HL-60 (cell line): ENCODE measurements at places on chromosomes 1 and 21.

- DNase-seq: no peak
These were observed 155.9 kb upstream of the NEGR1 start for GRCh38 chr1:72438270-72438669.

DNA sequence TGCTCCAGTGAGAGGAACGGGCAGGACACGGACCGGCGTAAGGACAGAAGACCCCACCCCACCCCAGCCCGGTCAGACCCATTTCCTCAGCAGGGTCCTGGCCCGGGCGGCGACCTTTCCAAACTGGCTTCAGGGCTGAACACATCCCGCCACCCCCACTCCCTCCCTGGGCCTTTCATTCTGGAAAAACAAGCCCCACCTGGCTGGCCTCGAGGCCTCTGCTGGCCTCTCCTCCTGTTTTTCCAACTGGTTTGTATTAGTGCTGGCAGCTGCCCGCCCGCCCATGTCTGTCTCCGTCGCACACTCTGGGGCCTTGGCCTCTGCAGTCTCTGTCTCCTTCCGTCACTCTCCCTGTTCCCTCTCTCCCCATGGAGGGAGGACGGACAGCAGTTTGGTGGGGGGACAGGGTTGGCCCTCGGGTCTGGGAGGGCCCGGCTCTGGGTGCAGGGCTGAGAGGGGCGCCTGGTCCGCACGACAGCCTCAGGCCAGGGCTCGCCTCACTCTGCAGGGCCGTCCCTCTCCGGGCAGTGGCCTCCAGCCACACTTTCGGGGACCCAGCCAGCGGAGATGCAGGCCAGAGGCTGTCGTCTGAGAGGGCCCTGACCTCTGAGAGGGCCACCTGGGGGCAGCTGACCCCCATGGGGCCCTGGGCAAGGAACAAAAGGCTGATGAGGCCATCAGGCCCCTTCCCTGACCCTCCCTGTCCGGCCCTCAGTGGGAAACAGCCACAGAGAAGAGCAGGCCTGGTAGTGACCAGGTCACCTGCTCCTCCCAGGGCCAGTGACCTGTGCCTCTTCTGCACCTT lies 1.5 kb upstream of the MXRA8 start:
- DNase-seq: no peak

- DNase-seq: no peak
These were observed 178.9 kb upstream of the FOXD3 start for GRCh38 chr1:63143482-63143881.

DNA sequence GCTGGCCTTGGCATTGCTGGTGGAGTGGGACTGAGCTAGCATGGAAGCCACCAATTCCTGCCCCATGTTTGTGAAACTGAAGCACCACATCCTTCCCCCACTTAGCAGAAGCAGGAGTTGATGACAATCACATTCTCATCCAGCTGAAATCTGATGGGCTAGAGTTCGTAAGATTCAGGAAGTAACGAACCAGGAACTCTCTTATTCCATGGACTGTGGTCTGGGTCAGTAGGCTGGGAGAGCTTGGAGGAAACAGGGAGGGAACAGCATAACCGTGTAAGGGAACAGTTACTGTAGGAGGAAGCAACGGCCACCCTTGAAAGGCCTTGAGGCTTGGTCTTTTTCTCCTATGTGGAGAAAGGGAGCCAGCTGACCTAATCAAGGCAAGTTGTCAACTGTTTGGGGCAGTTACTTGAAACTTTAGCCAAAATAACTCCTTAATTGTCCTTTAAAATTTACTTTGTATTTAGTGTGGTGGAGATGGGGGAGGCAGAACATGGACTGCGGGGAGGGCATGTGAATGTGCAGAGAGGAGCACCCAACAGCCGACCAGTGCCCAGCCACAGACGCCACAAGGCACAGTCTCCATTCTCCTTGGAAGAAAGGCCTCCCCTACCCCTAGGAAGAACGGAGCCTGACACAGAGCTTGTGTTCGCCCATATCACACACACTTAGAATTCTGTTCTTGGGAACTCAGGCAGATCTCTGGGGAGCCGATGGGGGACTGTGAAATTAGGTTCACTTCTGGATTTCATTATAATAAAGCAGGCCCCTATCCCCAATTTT lies 2.0 kb upstream of the COQ8A start:
- DNase-seq: peak; percentile 56

DNA sequence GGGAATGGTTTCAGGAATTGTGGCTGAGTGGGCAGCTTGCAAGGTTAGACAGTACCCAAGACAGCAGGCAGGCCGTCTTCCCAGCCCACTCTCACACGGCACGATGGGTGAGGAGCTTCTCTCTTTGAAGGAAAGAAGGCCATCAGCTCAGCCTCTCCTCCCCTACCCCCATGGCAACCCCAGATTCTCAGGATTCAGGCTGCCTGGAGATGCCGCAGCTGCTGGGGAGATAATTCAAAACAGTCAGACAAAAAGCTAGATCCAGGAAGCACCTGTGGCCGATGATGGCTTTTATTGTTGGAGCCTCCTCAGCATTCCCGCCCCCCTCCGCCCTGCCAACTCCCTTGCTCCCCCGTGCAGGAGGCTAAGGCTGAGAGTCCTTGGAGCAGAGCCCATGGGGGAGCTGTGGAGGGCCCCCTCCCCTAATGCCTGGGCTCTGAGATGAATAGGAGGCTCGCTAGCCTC lies 220.5 kb downstream of the TRABD2B start:
- DNase-seq: no peak

- no peak for DNase-seq
These were observed 853.5 kb upstream of the TMPRSS15 start for GRCh38 chr21:19256934-19257660.

DNA sequence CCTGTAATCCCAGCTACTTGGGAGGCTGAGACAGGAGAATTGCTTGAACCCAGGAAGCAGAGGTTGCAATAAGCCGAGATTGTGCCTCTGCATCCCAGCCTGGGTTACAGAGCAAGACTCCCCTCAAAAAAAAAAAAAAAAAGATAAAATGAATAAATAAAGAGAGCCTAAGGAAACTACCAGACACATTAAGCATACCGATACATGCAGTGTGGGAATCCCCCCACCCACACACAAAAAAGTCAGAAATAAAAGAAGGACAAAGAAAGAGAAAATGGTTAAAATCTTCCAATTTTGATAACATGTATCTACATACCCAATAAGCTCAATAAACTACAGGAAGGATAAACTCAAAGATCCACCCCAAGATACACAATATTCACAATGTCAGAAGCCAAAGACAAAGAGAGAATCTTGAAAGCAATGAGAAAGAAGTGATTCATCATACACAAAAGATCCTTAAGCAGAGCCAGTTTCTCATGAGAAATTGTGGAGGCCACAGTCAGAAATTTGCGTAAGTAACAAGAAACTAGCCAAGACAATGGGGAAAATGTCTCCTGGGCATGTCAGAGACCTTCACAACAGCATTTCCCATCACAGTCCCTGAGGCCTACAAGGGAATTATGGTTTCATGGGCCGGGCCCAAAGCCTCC lies 1197.0 kb downstream of the AMY1C start:
- DNase-seq: no peak

DNA sequence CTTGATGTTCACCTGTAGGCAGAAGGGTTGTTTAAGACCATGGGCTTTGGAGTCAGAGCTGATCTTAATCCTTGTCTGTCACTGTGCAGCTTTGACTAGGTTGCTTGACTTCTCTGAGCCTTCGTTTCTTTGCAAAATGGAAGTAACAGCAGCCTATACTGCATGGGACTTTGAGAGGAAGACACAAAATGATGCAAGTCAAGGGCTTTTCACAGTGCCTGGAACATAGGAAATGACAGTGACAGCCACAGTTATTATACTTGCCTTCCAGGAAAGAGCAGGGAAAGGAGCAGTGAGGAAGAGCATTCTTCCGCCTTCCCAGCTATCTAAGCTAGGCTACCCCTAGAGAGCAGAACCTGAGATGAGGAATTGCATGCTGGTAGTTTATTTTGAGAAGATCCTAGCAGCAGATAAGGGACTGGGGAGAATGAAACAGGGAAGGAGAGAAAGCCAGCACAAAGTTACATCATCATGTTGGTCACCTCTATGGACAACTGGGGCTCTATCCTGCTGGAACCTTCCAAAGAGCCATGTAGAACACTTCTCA lies 3.1 kb downstream of the CSF3R start:
- DNase-seq: no peak

GRCh38 chr1:202850593-202851362 lies 38.2 kb downstream of the RABIF start:
- DNase-seq: no peak

- no peak for DNase-seq
These were observed 30.1 kb upstream of the VASH2 start for GRCh38 chr1:212920246-212920645.

- DNase-seq: no peak
These were observed 262.2 kb upstream of the POU3F1 start for GRCh38 chr1:38308780-38309179.

GRCh38 chr21:31490443-31490842 lies 146.4 kb upstream of the TIAM1 start:
- no peak for DNase-seq

DNA sequence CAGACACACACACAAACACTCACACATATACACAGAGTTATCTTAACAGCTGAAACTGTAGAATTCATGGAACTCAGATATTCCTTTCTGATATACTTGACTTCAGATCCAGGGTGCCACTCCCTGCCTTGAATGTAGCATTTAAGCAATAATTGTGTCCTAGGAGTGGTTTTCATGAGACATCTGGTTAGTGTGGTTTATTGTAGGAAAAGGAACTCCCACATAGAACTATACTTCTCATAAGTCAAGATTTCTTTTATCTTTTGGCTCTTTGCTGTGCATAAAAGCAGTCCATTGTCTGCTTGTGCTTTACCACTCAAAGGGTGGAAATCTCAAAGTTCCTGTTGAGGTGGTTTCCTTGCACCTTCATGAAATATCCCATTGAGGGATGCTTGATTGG lies 272.6 kb upstream of the SGIP1 start:
- peak; percentile 23 for DNase-seq

DNA sequence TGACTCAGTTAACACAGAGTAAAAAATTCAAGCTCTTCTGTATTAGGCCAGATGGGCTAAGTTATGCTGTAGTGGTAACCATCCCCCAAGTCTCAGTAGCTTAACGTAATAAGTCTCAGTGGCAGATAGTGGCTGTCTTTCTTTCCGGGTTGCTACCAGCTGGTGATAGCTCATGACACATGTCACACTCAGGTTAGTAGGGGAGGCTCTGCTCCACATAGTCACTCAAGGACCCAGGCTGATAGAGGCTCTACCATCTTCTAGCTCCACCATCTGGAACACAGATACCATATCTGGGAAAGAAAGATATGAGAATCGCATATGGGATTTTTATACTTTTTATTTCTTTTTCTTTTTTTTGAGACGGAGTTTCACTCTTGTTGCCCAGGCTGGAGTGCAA lies 16.2 kb upstream of the MEF2D start:
- DNase-seq: no peak
